ENCODE measurements at places on chromosomes 1 and 21.

DNA sequence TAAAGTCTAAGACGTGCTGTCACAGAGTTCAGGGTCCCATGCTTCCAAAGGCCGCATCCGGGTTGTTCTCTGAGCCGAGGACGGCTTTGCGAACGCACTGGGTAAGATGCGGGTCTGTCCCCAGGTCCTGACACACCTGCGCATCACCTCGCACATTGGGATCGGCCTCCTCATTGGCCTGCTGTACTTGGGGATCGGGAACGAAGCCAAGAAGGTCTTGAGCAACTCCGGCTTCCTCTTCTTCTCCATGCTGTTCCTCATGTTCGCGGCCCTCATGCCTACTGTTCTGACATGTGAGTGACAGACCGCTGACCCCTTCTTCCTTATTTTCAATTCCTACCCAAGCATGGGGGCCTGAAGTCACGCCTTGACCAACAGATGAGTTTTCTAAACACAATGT, 25.3 kb downstream of the TFF3 start:
- peak; percentile 61 for DNase-seq

GRCh38 chr1:76125473-76126219, 51.1 kb downstream of the ST6GALNAC3 start:
- no peak for DNase-seq

DNA sequence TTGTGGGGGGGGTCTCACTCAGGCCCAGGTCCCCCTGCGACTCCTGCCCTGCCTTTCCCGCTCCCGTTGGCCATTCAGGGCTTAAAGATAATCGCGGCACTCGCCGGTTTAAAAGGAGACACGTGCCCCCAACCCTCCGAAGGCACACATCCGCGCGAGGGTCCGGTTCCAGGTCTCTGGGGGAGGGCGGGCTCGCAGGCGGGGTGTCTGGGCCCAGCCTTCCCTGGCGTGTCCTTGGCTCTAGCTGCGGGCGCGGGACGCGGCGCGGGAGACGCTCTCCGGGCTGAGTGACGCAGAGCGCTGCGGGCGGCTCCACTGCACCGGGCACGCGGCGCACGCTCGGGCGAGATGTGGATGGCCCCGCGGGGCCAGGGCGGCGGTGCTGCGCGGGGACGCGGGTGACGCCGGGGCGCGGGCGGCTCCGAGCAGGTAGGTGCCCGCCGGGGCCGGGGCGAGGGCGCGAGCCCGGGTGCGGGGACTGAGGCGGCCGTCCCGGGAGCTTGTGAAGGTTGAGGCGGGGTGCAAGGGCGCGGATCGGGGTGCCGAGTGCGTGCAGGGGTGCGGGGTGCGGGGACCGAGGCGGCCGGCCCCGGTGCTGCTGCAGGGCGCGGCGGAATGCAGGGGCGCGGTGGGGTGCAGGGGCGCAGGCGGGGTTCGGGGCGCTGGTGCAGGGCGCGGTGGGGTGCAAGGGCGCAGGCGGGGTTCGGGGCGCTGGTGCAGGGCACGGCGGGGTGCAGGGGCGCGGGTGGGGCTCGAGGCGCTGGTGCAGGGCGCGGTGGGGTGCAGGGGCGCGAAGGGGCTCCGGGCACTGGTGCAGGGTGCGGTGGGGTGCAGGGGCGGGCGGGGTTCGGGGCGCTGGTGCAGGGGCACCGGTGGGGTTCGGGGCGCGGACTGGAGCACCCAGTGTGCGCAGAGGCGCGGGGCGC, 3.3 kb upstream of the TRPM2 start:
- DNase-seq, result peak; percentile 92

GRCh38 chr1:172763057-172763456, 104.2 kb downstream of the FASLG start:
- DNase-seq, result no peak

GRCh38 chr21:45283035-45283610, 4.6 kb downstream of the POFUT2 start:
- no peak for DNase-seq

Data from chondrocyte (in vitro differentiated cells).